ENCODE measurements at places on chromosomes 5 and 9.

- no peak for DNase-seq
Observed at GRCh38 chr5:155461304-155461703, 447.7 kb downstream of the KIF4B start.

DNA sequence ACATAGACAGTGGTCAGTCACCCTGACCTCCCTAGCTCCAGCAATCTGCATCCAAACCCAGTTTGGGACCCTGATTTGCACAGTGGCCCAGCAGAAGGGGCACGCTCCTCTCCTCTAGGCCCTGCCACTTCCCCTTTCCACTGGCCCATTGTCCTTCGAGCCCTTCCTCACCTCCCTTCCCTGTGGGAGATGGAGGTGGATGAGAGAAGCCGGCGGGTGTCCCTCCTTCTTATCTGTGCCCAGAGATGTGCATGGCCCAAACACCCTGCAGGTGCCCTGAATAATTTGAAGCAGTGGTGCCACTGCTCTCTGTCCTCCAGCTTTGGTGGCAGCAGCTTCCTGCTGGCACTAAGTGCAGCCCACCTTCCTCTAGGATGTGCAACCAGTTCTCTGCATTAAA, 140.0 kb downstream of the BARX1 start:
- DNase-seq = no peak

DNA sequence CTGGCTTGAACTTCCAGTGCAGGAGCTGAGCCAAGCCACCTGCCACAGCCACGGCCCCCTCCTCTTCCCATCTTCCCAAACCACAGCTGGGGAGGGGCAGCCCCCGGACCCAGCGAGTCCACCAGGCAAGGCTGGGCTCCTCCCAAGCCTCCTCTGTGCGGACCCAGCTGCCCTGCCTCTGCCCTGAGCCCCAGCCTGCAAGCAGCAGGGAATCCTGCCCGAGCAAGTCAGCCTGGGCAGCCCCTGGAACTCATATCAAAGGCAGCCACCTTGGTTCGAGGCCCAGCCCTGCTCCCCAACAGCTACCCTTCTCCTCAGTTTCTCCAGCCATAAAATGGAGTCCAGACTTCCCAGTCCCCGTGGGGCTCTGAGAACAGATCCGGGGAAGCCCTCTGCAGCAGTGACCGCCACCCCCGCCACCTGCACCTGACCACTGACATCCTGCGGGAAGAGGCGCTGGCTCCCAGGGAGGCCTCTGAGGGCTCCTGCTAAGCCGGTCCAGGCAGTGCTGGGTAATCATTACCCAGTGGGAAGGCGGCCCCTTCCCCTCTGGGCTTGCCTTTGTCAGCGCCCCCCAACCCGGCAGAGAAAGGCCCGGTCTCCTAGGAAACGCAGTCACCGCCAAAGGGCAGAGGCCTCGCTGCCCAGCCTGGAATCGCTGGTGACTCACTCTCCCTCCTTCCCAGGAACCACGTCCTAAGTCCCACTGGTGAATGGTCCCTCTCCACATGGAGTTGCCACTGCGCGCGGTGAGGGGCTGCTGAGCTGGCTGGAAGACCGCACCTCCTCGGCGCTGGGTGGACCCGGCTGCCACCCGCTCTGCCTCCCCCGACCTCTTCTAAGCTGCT, 1.5 kb downstream of the VAV2 start:
- DNase-seq = no peak

- DNase-seq = no peak
Observed at GRCh38 chr9:94111446-94111845, 27.2 kb downstream of the PTPDC1 start.

- DNase-seq = no peak
Observed at GRCh38 chr5:170681013-170681433, 102.5 kb upstream of the GABRP start.

- no peak for DNase-seq
Observed at GRCh38 chr9:133075925-133076630, 14.3 kb downstream of the CEL start.

DNA sequence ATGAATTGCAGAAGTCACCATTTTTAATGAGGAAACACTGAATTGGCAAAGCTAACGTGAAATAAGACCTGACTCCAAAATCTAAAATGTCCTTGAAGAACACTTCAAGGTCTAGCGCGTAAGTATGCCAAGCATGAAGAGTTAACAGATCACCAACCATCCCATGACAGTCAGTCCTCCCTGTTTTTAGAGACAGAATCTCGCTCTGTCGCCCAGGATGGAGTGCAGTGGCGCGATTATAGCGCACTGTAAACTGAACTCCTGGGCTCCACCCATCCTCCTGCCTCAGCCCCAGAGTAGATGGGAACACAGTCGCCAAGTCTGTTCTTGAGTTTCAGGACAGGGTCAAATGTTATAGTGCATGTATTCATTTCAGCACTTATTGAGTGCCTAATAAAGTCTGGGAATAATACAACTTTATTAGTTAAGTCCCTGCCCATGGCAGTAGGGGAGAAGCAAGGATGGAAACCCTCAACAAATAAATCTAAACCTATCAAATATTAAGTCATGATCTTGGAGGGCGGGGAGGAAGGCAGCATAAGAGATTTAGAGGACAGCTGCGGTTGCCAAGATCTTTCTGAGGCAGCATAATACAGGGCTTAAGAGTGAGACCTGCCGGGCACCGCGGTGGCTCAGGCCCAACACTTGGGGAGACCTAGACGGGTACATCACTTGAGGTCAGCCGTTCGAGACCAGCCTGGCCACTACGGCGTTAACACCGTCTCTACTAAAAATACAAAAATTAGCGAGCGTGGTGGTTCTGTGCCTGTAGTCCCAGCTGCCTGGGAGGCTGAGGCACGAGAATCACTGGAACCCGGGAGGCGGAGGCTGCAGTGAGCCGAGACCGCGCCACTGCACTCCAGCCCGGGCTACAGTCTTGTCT, 1.1 kb downstream of the ATPSCKMT start:
- DNase-seq = no peak

DNA sequence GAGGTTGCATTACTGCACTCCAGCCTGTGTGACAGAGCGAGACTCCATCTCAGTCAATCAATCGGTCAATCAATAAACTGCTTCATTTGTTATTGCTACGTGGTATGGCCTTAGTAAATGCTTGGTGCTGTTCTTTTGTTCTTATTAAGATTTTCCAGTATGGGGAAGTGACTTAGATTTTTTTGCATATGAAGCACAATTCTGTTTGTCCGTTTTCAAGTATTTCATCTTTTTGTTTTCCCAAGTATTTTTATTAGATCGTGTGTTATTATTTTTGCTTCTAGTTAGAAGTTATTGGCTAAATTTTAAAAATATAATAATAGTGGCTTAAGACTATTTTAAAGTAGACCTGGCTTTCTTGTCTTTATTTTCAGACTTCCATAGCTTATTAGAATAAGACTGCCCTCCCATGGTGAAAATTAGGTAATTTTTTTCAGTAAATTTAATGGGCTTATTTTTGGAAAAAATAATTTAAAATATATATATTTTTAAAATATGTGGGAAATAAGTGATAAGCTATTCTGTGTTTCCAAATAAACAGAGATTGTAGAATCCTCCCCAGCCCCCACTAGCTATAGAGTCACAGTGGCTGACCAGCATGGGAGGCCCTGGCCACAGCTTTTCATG, 14.7 kb upstream of the OMD start:
- no peak for DNase-seq

DNA sequence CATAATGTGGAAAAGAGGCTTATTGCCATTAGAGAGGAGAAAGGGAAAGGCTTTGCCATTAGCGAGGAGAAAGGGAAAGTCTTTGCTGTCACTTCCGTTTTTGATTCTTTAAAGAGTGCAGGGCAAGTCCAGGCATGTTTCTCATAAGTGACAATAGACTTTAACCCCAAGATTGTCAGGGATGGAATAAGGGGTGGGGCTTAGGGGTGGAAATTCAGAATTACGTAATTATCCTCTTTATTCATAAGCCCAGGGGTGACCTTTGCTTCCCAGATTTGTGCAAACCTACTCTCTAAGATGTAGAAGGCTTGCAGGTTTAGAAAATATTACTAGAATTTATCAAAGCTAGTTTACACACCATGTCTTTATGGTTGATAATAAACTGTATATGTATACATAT, 2.3 kb upstream of the PLK2 start:
- no peak for DNase-seq

DNA sequence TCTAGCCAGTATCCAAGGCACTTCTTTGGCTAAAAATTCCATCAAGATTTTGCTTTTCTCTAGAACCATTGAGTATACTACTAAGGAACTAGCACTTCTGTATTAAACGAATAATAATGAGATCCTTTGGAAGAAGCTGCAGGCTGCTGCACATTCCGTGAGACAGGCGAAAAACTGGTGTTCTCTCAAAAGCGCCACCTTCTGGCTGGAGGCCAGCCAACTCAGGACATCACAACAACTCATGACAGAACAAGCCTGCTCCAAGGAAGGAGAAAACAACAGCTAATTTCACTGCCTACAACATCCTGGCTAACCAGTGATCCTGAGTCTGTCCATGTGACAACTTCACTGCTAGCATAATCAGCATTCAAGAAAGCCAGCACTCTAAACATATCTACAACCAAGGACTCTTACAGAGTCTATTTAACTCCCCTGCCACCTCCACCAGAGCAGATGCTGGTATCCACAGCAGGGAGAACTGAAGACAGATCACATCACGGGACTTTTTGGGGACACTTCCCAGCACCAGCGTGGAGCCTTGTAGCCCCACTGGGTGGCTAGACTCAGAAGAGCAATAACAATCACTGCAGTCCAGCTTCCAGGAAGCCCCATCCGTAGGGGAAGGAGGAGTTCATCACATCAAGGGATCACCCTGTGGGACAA, 150.5 kb downstream of the YTHDC2 start:
- no peak for DNase-seq

DNA sequence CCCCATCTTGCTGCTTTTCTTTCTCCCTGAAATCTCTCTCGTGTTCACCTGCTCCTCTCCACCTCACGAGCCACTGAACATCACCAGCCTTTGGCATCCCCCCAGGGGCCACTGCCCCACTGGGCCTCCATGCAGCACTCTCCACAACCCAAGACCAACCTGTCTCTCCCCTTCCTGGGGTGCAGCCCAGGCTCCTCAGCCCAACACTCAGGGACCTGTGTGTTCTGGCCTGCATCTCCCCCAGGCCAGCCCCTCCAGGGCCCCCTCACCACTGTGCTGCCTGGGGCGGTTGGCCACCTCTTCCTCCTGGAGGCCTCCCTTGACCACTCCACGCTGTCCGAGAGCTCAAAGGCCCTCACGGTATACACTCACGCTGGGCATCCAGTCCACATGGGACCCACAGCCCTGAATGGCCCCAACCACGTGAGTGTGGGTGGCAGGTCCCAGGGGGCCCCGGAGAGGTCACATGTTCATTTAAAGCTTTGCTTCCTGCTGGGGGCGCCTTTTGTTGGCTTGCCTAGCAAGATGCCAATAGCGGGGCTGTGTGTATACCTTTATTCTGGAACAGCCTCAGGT, 453 bp upstream of the DOK3 start:
- DNase-seq = no peak

DNA sequence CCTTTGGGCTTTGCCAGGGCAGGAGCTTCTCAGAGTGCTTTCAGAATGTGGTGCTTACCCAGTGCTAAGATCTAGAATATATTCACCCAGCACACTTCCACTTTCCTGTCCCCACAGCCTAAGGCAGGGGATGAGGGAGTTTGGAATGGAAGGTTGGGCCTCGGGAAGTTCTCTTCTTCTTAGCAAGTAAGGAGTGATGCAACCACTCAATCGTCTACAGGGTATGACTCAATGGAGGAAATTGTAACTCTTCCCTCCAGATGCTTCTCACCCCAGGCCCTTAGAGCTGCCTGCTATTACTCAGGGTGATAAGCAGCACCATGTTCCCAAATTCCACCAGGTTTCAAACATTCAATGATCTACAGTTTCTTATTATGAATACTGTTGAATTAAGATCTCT, 30.8 kb upstream of the AGGF1 start:
- DNase-seq = no peak

DNA sequence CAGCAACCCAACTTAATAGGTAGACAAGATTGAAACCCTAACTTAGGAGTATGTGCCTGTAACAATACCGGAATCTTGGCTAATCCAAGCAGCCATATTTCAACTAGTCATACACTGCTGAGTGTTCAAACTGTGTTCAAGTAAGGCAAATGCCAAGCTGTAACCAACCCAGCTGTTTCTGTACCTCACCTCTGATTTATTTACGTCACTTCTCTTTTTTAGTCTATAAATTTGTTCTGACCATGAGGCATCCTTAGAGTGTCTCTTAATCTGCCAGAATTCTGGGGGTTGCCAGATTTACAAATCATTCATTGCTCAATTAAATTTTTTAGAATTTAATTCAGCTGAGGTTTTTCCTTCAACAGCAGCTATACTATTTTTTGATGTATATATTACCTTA, 723.2 kb downstream of the CDH18 start:
- DNase-seq = no peak

DNA sequence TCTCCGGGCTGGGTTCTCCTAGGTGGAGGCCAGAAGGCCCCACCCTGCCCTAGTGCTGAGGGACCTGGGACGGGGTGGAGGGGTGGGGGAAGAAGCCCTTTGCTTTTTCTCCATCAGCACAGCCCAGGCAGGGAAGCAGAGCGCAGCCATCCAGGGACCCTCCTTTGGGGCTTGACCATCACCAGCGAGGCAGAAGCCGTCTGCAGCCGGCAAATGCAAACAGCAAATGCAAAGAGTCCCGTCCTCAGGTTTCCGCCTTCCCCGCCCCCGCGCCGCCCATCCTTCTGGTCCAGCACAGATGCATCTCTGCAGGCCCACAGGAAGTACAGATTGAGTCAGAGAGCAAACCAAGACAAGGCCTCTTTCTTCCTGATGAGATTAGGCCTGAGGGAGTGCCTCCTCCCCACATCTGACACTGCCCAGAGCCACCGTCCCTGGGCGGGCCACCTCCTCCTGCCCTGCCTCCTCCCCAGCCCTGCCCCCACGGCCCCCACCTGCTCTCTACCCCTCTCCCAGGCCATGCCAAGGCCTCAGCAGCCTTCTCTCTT, 23.4 kb downstream of the CORO2A start:
- no peak for DNase-seq

DNA sequence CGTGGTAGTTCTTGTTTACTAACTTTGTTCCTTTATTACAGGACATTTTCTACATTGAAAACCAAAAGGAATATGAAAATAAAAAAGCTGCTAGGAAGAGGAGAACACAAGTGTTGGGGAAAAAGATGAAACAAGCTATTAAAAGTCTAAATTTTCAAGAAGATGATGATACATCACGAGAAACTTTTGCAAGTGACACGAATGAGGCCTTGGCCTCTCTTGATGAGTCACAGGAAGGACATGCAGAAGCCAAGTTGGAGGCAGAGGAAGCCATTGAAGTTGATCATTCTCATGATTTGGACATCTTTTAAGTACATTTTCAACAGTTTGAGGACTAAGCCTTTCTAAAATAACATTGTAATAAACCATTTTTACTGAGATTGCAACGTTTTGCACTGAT, 23.8 kb downstream of the PHAX start:
- DNase-seq = no peak

DNA sequence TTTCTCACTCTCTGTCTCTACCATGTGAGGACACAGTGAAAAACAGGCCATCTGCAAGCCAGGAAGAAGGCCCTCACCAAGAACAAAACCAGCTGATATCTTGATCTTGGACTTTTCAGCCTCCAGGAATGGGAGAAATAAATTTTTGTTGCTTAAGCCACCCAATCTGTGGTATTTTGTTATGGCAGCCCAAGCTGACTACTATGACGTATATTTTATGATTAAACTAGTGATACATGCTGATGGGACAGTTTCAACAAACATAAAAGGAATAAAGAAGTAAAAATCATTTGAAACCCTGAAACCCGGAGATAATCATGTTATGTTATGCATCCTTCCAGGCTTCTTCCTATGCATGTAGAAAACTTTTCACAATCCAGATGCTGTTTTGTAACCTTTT, 71.5 kb upstream of the ERBIN start:
- DNase-seq = no peak

- no peak for DNase-seq
Observed at GRCh38 chr5:74630453-74631066, 10.0 kb downstream of the ENC1 start.

GRCh38 chr9:7121055-7121454, 363.3 kb downstream of the KDM4C start:
- DNase-seq = no peak

Data from stimulated activated CD4-positive, alpha-beta T cell treated with anti-CD3 and anti-CD28 coated beads, Interleukin-1b, Interleukin-23, amount 100 ng/mL, for 4 hours (primary cell).